Endodermal cell (in vitro differentiated cells): ENCODE measurements at places on chromosomes 6 and 20. TPM values are rescaled to one million over a fixed set of nuclear protein-coding genes. Genes with fewer than 3 reads are reported as not detected.

- H3K27ac ChIP-seq = no peak overlapping the region
- no peaks in the 10 kb centered on the region for H3K27me3 ChIP-seq
- H3K4me1 ChIP-seq = peaks cover 27% of the 10 kb centered on the region
- peaks cover 4% of the 10 kb centered on the region for H3K36me3 ChIP-seq
- no peak overlapping the region for H3K4me3 ChIP-seq
Measured at GRCh38 chr6:90222724-90223198, 73.9 kb downstream of the BACH2 start.

- H3K27ac ChIP-seq = no peak overlapping the region
- H3K4me1 ChIP-seq = no peaks in the 10 kb centered on the region
- no peak overlapping the region for H3K4me3 ChIP-seq
- DNase-seq = no peak
- H3K27me3 ChIP-seq = no peaks in the 10 kb centered on the region
- no peaks in the 10 kb centered on the region for H3K36me3 ChIP-seq
Measured at GRCh38 chr6:114467931-114468330, 125.1 kb upstream of the HS3ST5 start.

- no peaks in the 10 kb centered on the region for H3K27me3 ChIP-seq
- H3K36me3 ChIP-seq = no peaks in the 10 kb centered on the region
Measured at GRCh38 chr6:170480050-170480692, 72.9 kb downstream of the PSMB1 start.

GRCh38 chr6:156988276-156989158 lies 211.3 kb downstream of the ARID1B start:
- H3K27me3 ChIP-seq = no peaks in the 10 kb centered on the region
- no peak overlapping the region for H3K27ac ChIP-seq
- no peak overlapping the region for H3K4me3 ChIP-seq
- peaks cover 18% of the 10 kb centered on the region for H3K4me1 ChIP-seq

DNA sequence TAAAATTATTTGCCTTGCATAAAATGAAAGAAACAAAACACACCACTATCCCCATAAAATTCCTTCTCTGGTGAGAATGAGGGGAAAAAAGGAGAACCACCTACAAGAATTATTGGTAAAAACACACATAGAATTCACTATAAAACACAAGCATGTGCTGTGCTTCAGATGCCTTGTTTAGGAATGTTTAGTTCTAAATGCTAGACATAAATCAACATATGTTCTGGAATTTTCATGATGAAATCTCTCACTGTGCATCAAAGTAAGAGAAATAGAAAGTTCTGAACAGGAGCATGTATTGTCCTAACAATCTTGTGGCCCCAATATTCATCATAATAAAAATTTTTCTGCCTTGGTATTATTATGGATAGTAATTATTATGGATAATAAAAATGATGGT lies 111.0 kb downstream of the PLCB4 start:
- no peak for DNase-seq
- no peak overlapping the region for H3K4me3 ChIP-seq
- H3K4me1 ChIP-seq = no peaks in the 10 kb centered on the region
- H3K27ac ChIP-seq = no peak overlapping the region

GRCh38 chr20:19361790-19362189 lies 149.3 kb downstream of the SLC24A3 start:
- H3K36me3 ChIP-seq = no peaks in the 10 kb centered on the region
- DNase-seq = no peak
- H3K27me3 ChIP-seq = no peaks in the 10 kb centered on the region
- H3K4me3 ChIP-seq = no peak overlapping the region
- H3K4me1 ChIP-seq = peaks cover 3% of the 10 kb centered on the region
- no peak overlapping the region for H3K27ac ChIP-seq

Gene DEFB115
- total RNA-seq = not detected in 3 replicates
